ENCODE measurements at places on chromosomes 3 and 15.

DNA sequence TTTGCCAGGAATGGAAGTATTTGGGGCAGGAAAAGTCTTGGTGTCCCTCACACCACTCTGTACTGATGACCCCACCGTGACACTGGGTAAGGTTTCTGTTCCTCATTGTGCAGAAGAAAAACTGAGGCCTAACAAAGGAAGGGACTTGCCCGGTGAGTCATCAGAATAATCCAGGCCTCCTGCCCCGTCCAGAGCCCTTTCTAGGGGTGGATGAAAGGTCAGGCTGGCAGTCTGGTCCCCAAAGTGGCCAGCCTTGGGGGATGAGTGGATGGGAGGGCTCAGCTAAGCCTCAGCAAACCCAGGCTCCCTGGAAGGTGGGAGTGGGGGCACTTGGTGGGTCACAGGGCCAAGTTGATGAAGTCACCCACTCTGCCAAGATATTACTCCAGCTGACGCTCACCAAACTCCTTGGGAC lies 2.3 kb upstream of the DNAH1 start:
- DNase-seq: peak; percentile 56

- DNase-seq: no peak
These were observed 995.9 kb upstream of the CFAP20DC start for GRCh38 chr3:60045686-60046085.

DNA sequence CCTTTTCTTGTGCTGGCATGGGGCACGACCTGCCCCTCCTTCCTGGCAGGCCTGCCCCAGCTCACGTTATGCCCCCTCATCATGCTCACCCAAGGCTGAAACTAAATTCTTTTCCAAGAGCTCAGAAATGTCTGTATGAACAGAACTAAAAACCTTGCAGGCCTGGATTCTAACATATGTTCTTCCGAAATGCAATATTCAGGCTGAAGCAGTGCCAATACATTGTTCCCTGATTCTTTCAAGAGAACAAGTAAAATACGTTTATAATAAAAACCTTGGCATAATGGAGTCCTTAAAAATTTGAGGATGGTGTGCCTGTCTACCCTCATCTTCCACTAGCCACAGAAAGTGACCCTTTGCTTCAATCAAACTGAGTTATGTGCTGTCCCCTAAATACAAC lies 48.5 kb upstream of the ICE2 start:
- DNase-seq: no peak

DNA sequence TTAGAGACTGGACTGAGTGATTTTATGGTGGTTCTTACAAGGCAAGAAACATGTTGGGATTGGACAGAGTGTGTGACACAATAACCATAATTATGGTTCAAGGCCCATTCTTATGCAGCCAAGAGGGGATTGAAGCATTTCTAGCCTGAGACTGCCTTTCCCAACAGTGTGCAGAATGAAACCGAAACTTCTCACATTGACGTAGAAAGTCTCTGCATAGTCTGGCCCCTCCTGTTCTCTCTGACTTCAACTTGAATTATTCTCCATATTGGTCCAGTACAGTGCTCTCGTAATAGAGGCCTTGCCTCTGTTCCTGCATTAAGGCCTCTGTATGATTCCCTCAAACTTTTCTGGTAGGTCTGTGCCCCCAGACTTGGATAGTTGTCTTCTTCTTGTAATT lies 138.3 kb downstream of the DIPK2A start:
- DNase-seq: no peak

- no peak for DNase-seq
These were observed 87.4 kb upstream of the MEX3B start for GRCh38 chr15:82133251-82133650.

DNA sequence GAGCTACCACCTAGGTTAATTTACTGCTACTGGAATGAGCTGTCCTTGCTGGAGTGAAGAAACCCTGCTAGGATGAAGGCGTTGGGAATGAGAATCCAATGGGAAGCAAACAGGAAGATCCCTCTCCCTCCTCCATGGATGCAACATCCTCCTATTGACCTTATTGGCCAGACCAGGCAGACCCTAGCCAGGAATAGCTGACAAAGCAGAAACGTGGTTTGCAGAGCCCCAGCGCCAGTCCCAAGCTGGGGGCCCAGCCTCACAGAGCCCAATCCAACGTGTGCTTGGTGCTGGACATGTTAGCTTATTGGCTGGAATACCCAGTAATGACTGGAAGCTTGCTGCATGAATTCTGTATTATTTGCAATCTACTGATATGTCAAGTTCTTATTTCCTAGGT lies 273.1 kb downstream of the LRTM1 start:
- no peak for DNase-seq

GRCh38 chr3:143172062-143172794 lies 52.7 kb downstream of the CHST2 start:
- DNase-seq: no peak

DNA sequence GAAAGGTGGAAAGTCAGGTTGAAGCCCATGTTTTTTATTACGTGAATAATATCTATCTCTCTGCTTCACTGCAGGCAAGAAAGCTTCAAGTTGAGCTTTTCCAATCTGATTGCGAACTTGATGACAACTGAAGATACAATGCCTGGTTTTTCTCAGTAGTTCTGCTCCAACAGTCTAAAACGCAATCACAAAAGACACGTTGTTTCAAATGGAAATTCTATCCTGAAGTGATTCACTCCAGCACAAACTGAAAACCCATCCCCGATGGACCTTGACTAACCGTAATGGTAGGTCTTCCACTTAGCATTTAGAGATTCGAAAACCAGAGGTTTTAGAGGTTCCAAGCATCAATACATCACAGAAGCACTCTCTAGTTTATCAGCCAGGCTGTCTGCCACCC lies 10.6 kb downstream of the B4GALT4 start:
- DNase-seq: no peak

DNA sequence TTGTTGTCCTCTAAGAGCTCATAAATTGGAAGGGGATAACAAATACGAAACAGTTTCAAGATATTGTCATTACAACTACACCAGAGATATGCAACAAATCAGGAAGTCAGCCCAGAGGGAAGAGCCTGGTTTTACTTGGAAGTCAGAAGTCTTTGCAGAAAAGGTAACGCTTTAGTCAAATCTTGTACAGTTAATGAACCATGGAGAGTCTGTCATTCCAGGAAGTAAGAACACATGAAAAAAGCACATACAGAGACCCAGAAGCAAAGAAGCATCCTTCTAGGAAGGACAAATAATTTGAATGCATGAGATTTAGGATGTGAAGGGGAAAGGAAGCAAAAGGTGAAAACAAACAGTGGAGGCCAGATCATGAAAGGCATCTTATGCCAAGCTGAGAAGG lies 19.6 kb downstream of the DYNC1LI1 start:
- no peak for DNase-seq

- no peak for DNase-seq
These were observed 5.6 kb upstream of the CCDC13 start for GRCh38 chr3:42778644-42779043.

DNA sequence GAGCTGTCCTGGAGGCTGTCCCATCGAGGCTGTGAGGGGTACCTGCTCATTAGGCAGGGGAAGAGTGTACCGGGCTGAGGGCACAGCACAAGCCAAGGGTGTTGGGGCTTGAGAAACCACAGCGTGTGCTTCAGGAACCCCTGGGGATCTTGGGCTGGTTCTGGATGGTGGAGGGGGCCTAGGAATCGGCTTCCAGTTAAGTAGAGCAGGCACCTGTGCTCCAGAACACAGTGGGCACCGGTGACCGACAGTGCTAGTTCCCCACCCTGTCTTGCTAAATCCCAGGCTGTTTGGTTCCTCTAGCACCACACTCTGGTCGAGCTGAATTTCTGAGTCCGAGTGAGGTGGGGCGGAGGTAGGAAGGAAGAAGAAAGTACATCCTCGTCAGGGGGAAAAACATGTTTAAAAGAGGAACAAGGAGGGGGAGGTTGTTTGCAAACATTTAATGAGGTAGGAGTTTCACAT lies 29.1 kb downstream of the SLC6A6 start:
- DNase-seq: peak; percentile 52

DNA sequence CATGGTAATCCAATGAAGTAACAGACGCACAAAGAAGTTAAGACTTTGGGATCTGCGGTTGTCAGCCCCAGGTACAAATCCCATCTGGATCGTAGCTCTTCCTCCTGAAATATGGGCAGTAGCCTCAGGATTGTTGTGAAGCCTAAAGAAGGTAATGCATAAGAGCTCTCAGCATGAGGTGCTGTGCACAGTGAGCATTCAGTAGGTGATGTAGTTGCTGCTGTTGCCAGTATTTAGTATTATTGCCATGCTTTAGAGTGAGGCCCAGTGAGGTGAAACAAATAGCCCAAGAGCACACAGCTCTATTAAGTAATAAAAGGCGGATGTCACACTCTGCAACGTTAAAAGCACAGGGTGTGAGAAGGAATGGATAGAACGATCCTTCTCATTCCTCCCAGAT lies 225.7 kb downstream of the GABRG3 start:
- DNase-seq: no peak

DNA sequence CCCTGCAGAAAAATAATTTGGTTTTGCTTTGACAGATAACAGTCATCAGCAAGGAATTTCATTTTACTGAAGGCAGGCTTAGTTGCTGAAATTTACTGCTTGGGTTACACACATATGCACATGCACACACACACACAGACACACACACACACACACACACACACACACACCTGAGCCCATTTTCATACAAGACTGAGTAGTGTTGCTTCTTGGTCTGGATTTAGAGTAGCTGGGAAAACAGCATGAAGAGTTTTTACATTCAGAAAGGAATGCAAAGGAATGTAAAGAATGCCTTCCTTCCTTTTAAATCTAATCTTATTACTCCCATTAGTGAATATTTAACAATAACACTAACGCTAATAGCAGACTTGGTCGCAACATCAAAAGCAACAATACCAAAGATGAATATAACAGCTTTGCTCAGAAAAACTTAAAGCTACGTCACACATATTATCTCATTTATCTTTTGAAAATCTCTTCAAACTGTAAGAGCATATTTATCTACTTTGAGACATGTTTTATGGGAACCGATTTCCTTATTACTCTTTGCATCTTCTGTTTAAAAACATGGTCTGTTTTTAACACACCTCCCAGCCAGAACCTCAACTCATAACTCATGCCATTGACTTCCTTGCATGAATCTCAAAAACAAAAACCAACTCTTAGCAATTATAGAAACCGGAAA lies 32.5 kb downstream of the RFTN1 start:
- DNase-seq: no peak

GRCh38 chr15:96891046-96891445 lies 560.5 kb downstream of the NR2F2 start:
- DNase-seq: no peak

DNA sequence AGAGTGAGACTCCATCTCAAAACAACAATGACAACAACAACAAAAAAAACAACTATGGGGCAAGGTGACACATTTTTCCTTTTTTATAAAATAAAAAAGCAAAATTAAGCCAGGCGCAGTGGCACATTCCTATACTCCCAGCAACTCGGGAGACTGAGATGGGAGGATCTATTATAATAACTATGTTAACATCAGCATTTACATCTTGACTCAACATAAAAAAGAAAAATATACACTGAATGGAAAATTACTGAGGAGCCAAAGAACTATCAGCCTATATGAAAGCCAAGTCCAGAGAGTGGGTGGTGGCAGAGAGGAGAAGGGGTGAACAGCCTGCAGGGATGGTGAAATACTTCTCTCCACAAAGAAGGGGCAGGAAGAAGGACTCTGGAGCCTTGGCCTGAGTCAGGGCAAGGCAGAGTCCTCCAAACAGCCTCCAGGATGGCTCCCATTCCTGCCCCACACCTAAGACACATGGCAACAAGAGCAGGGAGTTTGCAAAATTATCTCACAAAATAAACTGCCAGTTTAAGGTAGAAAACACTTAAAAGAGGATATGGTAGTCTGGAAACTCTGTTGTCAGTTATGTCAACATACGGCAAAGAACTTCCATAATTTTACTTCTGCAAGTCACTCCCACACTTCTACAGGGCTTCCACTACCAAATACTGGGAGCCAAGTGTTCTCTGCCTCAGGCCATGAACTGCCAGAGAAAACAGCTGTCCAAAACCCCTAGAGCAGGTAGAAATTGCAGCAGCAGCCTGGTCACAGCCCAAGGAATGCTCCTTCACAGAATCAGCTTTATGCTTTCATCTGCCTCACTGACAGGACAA lies 25.9 kb downstream of the HSPBAP1 start:
- no peak for DNase-seq

DNA sequence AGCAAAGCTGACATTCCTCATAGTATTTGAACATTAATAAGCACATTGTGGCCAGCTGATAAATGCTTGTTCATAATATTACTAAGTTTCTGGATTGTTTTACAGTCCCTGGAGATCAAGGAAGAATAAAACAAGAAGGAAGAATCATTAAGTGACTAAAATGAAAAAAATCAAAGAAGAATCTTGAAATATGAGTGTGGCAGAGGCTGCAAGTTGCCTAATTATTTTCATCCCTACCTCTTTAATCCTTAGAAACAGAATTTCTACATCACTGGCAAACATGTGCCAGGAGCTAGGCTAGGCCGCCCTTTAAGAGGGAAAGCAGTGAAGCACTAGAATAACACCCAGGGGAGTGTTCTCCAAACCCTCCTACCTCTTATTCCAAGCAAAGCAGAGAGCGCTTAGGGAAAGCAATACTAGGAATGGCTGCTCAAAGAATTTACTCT lies 98.9 kb downstream of the MAGI1 start:
- no peak for DNase-seq

DNA sequence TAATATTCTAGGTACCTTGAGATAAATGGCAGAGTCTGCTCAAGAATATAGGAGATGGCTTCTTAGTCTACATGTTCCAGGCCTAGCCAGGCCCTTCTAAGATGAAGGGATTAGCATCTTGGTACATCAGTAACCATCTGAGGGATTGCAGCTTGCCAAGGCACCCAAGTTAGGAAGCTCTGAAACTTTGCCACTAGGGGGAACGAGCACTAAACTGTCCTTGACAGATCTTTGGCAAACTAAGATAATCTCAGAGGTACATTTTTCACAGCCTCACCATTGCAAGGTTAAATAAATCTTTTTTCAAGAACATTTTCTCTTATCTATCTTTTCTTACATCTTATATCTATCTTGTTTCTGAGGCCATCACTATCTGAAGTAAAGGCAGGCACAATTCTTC lies 351.2 kb downstream of the RAP2B start:
- no peak for DNase-seq

DNA sequence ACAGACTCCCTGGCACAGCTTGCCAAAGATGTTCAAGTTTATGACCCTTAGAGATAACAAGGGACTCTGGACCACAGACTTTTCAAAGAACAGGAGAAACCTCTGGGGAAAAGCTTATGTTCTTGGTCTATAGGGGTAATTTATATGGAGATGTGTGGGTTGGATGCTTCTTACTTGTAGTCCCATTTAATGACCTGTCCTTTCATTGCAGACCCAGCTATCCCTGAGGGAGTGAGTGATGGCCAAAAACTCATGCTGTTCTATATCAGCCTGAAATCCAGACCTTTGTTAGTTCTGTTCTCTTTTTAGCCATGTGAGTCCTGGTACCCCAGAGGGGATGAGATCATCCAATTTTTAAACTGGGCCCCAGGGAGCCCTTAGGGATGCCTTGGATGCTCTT lies 43.7 kb upstream of the MRPL3 start:
- DNase-seq: no peak
